ENCODE measurements at places on chromosomes 3 and 15.

DNA sequence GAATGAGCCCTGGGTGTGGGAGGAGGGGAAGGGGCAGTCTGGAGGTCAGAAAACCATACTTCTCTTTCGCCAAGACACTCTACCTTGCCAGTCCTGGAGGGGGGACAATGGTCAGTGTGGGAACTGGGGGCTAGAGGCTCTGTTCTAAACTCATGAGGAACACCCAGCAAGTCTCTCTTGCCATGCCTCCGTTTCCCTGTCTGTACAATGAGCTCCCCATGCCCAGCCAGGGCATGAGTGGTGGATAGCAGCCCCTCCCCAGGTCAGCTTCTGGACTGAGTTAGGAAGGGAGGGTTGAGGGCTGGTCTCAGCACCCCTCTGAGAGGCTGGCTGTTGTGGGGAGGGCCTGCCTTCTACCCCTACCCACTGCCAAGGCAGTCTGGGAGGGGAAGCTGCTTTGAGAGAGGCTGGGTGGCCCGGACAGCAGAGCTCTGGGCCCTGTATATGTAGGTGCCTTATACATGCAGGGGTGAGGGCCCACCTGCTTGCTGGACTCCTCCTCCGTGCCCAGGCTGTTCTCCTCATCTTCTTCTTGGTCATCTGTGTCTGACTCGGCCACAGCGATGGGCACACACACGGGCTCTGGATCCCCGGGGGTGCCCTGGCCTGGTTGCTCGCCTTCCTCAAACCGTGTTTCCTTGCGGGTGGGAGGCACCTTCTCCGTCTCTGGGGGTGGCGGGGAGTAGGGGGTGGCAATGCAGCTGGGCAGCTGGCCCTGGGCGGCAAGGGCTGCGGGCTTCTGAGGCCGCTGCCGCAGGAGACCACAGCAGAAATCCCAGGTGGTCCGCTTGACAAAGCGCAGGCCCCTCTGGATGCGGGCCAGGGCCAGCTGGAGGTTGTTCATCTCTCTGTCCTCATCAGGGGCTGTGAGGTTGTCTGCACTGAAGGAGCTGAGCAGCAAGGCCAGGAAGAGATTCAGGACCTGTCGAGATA, 68.8 kb downstream of the SCN5A start:
- DNase-seq = no peak

DNA sequence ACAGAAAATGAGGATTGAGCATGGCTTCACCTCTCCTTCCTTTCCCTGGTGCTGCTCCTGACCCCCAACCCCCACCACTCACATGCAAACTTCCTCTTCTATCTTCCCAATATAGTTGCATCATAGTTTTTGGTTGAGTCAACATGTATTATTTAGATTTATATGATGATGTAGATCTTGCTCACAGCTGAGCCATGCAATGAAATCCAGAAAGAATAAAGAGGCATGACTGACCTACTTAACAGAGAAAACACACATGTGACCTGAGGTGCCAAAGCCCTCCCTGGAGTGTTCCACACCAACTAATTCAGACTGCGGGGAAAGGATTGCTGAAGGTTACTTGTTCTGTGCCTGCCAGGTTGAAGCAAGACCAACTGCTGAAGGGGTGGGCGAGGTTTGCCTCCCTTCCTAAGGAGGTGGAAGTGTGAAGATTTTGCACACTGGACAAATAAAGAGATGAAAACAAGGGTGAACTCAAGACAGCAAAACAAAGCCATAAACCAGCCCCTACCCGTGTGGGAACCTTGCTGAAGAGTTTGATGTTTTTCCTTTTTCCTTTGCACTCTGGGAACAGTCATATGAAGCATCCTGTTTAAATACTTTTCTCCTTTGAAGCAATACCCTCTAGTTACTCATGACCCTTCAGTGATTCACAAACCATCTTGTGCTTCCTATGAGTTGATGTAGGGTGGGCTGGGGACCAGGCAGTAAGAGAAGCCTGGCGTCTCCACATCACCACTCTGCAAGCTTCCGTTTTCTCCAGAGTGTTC, 155.2 kb upstream of the UBE2E1 start:
- no peak for DNase-seq

GRCh38 chr15:79218588-79219200, 63.8 kb upstream of the ANKRD34C start:
- no peak for DNase-seq

- DNase-seq = no peak
These were observed 191.6 kb downstream of the SV2B start for GRCh38 chr15:91291673-91292072.

GRCh38 chr15:62128916-62129315, 36.2 kb downstream of the C2CD4B start:
- DNase-seq = no peak

DNA sequence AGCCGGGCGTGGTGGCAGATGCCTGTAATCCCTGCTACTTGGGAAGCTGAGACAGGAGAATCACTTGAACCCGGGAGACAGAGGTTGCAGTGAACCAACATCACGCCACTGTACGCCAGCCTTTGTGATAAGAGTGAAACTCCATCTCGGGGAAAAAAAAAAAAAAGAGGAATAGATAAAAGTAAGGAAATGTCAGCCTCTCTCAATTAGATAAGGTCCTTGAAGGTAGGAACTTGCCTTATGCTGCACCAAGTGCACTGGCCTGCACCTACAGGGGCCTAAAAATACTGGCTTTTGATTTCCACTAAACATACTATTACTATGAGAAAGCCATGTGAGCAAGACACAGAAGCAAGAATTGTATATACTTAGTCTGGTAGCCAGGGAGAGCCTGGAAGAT, 7.1 kb downstream of the RAF1 start:
- DNase-seq = no peak
